ENCODE measurements at places on chromosomes 3 and 15.

DNA sequence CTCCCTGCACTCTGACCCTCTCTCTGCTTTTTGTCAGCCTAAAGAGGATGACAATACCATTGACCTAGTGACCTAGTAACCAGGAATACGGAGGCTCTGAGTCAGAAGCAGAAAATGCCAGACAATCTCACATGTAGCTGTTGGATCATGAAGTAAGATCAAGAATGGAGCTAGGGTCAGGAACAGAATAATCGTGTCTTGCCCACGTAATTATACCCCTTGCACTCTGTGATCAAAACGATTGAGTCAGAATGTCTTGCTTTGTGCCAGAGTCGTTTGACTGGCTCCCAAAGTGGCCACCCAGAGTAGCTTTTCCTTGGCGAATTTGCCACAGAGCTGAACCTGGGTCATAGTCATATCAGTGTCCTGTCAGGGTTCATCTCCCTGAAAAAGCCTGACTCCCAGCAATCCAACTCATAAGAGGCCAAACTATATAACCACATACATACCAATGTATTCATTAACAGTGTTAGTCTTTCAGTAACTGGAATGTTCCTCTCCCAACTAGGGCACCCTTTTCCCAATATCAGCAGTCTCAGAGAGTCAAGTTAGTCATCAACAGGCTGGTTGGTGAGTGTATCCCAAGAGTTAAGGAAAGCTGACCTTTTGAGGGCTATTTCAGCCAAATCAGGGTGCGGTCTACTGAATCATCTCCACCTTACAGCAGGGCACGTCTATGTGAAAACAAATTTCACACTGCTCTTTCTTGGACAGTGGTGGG lies 5.0 kb upstream of the CDV3 start:
- no peak for DNase-seq

DNA sequence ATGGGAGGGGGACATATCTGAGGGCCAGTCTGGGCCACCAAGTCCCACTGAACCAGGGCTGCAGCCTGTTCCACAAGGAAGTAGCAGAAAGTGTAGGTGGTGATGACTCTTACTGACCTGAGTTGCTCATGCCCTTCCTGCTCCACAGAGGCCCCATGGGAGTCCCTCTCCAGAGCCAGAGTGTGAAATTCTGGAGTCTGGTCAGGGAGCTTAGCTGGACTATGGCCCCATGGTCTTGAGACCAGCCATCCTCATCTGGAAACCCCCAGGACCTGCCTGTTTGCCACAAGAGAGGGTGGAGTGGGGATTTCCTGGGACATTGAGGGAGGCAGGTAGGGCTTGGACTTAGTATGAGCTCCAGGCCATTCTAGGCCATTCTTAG lies 3.0 kb downstream of the SPINT1 start:
- DNase-seq: no peak

- no peak for DNase-seq
These were observed 62.5 kb downstream of the POLQ start for GRCh38 chr3:121483290-121483689.

DNA sequence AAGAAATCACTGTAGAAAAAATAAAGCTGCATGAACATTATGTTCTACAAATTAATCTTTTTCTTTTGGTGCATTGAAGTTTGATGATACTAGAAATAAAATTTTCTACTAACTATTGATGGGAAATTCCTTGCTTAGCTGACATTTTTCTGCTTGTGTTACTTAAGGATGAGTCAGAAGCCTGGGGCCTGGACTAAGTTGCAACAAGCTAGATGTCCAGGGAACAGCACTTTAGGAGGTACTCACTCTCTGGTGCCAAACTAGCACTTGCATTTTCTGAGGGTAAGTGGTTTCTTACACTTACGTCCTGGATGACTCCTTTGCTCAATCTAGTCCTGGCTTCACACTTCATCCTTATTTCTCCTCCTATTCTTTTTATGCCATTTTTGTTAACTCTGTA lies 945.1 kb downstream of the IGSF11 start:
- DNase-seq: no peak

DNA sequence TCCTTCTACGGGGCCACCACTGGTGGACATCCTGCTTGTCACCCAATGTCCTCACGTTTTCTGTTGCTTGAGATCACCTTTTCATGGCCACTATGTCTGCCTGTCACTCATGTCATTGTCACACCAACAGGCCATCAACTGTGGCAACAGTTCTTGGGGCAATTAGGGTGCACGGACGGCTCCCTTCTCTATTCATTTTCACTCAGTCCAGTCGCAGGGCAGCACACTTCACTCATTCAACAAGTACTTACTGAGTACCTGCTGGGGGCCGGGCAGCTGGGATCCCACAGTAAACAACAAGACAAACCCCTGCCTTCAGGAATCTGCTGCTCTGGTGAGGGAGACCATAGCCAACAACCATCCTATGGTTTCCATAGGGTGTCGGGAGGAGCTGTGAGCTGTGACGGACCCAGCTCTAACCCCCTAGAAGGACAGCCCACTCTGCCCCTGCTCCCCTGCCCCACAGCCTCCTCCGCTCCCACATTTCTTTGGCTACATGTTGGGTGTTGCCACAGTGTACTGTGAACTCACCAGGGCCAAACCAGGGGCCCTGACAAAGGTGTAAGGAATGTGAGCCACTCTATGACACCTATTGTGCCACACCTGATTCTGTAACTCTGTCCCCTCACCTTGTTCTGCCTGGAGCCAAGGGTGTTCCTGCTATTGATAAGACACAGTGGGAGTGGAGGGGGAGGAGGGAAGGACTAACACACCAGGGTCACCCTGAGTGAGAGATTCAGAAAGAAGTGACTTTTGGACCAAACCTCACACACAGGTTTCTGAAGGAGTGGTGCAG lies 1.9 kb downstream of the VILL start:
- no peak for DNase-seq

DNA sequence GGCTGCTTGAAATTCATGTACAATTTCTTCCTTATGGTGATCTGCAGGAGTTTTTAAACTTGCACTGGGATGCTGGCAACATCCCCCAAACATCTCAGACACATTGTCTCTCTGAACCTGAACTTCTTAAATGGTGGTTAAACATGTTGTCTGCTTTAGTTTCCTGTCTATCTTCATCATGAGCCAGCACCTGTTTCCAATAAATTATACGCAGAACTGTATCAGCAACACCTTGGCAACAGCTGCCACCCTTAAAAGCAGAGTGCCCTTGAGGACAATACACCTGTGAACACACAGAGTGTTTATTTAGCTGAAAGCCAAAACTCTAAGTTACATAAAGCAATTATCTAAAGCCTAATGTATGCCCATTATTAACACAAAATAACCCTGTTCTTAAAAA lies 242.9 kb downstream of the WNT5A start:
- DNase-seq: no peak

- DNase-seq: no peak
These were observed 765.8 kb upstream of the ROBO1 start for GRCh38 chr3:80533553-80533952.

- DNase-seq: no peak
These were observed 260.3 kb downstream of the XXYLT1 start for GRCh38 chr3:195010551-195011100.

- no peak for DNase-seq
These were observed 36.7 kb upstream of the MFGE8 start for GRCh38 chr15:88949734-88950400.

DNA sequence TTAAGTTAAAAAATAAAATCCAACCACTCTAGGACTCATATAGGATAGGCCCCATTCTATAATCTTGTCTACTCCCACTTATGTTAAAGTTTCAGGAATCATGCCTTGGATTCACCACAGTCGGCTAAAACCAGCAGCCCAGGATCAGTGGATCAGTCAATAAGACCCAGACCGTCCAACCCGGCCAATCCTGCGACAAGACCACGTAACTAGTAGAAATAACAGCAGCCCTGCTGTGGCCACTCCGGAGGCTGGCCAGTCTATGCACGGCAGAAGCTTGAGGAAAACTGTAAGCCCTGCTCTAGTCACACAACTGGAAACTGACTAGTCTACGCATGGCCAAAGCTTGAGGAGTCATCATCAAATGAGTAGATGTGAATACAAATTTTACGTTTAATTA lies 12.8 kb upstream of the SLC9C1 start:
- no peak for DNase-seq

DNA sequence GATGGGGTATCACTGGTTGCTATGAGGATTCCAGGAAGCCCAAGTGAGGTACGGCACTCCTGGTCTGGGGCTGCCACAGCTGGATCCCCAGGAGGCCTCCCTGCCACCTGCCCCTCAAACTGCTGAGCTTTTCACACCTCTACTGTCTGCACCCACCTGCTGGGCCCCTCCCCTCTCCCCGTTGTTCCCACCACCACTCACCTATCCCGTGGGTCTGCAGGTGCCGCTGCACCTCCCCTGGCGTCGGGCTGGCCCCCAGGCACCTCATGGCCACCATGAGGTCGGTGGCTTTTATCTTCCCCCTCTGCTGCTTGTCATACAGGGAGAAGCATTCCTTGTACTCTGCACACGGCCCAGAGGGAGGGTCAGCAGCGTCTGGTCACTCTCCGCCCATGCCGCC lies 5.8 kb downstream of the CALML4 start:
- no peak for DNase-seq

GRCh38 chr3:186510374-186511079 lies 33.7 kb downstream of the CRYGS start:
- no peak for DNase-seq

DNA sequence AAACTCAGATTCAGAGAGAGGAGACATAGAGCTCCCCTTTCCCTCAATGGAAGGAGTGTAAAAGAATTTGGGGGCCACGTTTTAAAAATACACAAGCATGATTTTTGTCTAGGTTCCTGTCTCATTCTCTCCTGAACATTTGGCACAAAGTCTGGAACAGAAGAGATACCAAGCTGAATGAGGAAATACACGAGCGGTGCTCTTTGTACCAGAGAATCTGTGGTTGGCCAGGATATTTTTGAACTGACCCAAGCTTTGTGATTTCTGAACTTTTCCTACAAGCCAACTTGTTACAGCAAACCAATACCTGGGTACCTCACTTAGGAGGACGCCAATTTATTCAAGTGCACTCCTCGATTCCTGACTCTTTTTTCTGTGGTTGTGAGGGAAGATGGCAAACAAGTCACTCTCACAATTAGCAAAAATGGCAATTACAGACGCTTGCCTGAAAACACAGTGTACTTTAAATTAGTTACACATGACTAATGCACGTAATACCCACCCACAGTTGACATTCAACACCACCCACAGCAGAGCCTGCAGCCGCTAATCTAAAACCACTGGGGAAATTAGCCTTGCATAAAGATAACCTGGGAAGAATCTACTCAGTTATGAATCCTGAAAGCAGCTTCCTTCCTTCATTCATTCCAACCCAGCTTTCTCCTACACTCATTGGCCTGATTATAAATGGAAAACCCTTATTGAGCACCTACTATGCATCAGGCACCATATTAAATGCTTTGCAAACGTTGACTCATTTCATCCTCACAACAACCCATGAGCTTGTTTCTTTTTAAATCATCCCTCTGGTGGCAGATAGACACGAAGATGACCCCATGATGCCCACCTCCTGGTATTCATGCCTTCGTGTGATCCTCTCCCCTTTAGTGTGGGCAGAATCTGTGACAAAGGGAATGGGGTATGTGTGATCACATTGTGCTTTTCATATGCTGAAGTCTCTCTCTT lies 293.5 kb downstream of the KBTBD8 start:
- DNase-seq: no peak

DNA sequence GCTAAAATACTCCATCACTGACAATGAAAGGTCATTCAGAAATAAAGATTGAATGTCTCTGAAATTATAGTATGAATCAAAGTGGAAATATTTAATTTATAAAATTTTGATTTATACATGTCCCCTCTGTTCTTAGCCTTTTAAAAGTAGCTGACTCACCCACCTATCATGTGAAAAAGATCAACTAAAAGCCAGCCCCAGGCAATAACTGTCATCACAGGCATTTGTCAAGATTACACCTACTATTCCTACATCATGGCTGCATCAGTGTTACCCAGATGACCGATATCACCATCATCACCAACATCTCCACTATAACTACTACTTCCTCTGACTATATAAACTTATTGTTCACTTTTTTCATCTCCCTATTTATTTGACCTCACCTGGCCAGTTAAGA lies 14.3 kb upstream of the PIK3R4 start:
- DNase-seq: no peak

DNA sequence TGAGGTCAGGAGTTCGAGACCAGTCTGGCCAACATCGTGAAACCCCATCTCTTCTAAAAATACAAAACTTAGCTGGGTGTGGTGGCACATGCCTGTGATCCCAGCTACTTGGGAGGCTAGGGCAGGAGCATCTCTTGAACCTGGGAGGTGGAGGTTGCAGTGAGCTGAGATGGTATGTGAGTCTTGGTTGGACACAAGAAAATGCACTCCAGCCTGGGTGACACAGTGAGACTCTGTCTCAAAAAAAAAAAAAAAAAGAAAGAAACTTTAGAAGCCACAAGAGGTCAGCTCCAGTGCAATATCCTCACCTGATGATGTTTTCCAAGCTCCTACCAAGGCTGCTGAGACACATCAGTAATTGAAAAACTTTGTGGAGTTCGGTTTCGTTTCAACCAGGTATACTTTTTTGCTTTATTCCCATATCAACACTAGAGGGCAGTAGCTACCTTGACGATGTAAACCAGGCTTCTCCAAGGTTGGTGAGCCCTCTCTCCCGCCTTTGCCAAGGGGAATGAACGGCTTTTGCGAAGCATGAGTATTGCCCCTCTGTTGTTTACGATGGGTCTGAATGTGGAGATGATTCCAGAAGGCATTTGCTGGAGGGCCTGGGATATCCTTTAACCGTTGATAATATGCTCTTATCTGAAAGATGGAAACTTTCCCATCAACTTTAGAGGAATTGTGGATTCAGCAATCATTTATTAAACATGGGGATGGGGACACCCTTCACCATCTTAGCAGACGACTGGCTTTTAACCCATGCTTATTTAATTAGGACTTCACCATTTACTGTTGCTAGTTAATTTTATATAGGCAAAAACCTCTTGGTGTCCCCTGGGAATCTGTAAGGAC lies 202.8 kb downstream of the SV2B start:
- DNase-seq: no peak

DNA sequence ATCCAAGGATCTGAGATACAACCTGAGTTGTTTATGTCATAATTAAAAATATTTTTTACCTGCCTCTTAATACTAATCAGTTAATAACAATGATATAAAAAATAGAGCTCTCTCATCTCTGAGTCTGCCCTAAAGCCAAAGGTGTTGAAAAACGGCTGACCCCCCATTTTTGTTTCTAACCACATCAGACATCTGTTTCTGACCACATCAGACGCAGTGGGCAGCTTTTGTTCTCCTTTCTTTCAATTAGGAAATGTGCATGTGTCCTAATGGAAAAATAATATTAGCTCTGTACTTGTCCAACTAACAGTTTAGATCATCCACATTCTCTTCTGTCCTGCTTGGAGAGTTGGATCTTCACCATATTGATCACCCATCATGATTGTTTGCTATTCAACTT lies 144.6 kb downstream of the SHOX2 start:
- DNase-seq: no peak
